ENCODE measurements at places on chromosomes 16 and 17.
A peak's percentile ranks its signal among the peaks of the same experiment; 100 is the strongest.

- DNase-seq: peak; percentile 32
These were observed 134.8 kb downstream of the HS3ST2 start for GRCh38 chr16:22948603-22949368.

DNA sequence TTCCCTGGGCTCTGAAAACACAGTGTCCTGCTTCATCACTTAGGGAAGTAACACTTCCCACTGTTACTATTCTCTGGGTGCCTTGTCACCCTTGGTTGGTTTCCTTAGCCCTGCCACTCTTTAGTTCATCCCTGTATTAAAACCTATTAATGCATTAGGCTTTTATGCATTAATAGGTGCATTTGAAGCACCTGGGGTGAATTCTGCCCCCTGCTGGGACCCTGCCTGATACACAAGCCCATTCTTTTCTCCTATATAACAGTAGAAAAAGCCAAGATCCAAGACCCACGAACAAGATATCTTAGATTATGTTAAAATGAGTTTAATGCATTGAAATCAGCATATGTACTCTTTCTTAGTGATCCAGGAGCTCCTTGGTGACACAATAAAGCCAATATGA, 235.7 kb downstream of the PMP22 start:
- DNase-seq: no peak

DNA sequence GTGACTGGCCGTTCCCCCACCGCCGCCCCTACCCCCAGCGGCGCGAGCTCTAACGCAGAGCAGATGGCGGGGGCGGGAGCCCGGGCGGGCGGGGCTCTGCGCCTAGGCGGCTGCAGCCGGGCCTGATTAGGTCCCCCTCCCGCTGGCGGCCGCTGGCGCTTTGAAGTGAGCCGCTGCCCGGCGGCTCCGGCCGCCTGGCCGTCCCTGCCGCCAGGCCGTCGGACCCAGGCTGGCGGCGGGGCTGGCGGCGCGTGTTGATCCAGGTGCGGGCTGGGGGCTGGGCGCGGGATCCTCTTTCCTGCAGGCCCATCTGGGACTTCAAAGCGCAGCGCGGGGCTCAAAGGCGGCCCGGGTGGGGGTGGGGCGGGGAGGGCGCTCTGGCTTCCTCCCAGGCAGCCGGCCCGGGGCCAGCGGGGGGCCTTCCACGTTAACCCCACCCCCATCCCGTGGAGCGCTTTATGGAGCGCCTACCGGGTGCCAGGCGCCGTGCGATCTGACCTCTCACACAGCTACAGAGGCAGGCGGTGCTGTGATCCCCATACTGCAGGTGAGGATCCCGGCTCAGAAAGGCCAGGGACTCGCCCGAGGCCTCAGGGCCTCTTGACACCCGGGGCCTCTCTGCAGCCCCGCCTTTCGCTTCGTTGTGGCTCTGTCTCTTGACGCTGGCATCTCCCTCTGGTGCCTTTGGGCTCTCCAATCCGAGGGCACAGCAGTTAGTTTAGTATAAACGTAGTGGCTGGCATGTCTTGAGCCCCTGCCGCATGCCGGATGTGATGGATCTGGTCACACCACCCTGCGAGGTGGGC, 80.0 kb upstream of the NKD1 start:
- peak; percentile 21 for DNase-seq

GRCh38 chr17:7173687-7174602, 5.2 kb downstream of the ASGR1 start:
- peak; percentile 52 for DNase-seq

DNA sequence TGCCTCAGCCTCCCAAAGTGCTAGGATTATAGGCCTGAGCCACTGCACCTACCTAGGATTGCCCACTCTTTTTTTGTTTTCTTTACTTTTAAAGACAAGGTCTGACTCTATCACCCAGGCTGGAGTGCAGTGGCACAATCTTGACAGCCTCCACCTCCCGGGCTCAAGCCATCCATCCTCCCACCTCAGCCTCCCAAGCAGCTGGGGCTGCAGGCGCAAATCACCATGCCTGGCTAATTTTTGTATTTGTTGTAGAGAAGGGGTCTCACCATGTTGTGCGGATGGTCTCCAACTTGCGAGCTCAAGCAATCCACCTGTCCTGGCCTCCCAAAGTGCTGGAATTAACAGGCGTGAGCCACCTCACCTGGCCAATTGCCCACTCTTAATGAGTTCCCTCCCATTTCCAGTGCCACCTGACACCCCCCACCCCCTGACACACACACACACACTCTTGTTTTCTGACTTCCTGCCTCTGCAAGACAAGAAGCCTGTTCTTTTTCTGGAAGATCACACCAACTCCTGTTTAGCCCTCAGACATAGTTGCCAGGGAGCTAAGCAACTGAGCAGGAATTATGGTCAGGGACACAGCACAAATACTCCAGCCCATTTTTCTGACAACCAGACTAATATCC, 2.6 kb downstream of the OVCA2 start:
- DNase-seq: no peak

All from stimulated activated CD4-positive, alpha-beta T cell treated with anti-CD3 and anti-CD28 coated beads, Interleukin-4, amount 100 ng/mL, for 1 hour (primary cell).